H1 (cell line): ENCODE measurements at places on chromosomes 2 and 18. TPM values are rescaled to one million over a fixed set of nuclear protein-coding genes. Genes with fewer than 3 reads are reported as not detected.

- H3K27me3 ChIP-seq: no peaks in the 10 kb centered on the region
- no peaks in the 10 kb centered on the region for H3K4me1 ChIP-seq
- no peak overlapping the region for H3K4me3 ChIP-seq
- H3K36me3 ChIP-seq: no peaks in the 10 kb centered on the region
- no peak overlapping the region for H3K27ac ChIP-seq
These were observed 212.4 kb upstream of the HNRNPA3 start for GRCh38 chr2:177000061-177000714.

FEV gene
- total RNA-seq: not detected in 2 replicates

- no peaks in the 10 kb centered on the region for H3K27me3 ChIP-seq
- H3K36me3 ChIP-seq: no peaks in the 10 kb centered on the region
- H3K4me3 ChIP-seq: no peak overlapping the region
- H3K27ac ChIP-seq: no peak overlapping the region
These were observed 296.9 kb upstream of the TRIB2 start for GRCh38 chr2:12419803-12420202.

GRCh38 chr2:26503231-26503880, 25.4 kb upstream of the OTOF start:
- no peak overlapping the region for H3K27ac ChIP-seq
- H3K36me3 ChIP-seq: no peaks in the 10 kb centered on the region
- peak overlapping the region; percentile 65 for H3K4me3 ChIP-seq
- peaks cover 5% of the 10 kb centered on the region; the same call in 1 of the 2 replicates for H3K4me1 ChIP-seq

SPAG16 gene
- total RNA-seq: 14.7 and 14.9 TPM in 2 replicates

DNA sequence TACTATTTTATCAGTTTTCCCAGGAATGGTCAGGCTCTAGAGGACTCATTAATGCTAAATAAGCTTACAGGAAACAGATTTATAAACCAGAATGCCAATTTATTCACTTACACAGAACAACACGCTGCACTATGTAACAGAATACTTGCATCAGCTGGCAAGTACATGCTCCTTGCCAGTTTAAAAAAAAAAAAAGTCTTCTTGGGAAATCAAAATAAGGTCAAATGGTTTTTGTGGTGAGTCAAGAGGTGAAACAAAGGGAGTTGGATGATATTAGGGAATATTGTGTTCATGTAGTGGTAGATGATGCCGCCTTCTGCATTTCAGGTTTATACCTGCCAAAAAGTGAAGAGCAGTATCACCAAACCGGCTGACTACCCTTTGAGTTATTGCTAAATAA, 1322.1 kb upstream of the ZEB2 start:
- H3K27ac ChIP-seq: no peak overlapping the region
- no peak for DNase-seq
- no peaks in the 10 kb centered on the region for H3K4me1 ChIP-seq
- no peak overlapping the region for H3K4me3 ChIP-seq
- no peaks in the 10 kb centered on the region for H3K27me3 ChIP-seq

- no peak for DNase-seq
- H3K36me3 ChIP-seq: no peaks in the 10 kb centered on the region
- no peak overlapping the region for H3K27ac ChIP-seq
- no peak overlapping the region for H3K4me3 ChIP-seq
- no peaks in the 10 kb centered on the region for H3K27me3 ChIP-seq
These were observed 302.0 kb upstream of the RND3 start for GRCh38 chr2:150789376-150789905.

- H3K4me3 ChIP-seq: no peak overlapping the region
- DNase-seq: no peak
- no peak overlapping the region for H3K27ac ChIP-seq
- no peaks in the 10 kb centered on the region for H3K36me3 ChIP-seq
These were observed 256.7 kb downstream of the DCDC2C start for GRCh38 chr2:3960106-3960505.

DNA sequence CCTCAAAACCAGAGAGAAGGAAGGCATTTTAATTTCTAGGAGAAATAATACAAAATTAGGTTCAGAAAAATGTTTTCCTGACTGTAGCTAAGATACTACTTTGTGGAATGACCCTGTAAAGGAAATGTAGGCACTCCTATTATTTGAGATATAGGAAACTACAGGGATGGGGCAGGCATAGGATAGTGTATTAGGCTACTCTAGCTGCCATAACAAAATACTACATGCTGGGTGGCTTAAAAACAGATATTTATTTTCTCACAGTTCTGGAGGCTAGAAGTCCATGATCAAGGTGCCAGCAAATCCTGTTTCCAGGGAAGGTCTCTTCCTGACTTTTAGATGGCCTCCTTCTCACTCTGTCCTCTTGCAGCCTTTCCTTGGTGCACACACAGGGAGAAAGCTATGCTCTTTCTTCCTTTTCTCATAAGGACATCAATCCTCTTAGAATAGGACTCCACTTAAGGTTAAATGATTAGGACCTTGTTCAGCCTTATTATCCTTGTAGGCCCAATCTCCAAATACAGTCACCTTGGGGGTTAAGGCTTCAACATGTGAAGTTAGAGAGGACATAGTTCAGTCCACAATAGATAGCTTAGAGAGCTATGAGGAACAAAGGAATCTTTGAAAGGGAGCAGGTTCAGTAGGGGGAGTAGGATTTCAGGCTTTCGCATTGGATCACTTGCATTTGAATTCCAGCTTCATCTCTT, 14.0 kb upstream of the CAVIN2 start:
- H3K27me3 ChIP-seq: no peaks in the 10 kb centered on the region
- H3K4me1 ChIP-seq: no peaks in the 10 kb centered on the region
- H3K27ac ChIP-seq: no peak overlapping the region
- no peaks in the 10 kb centered on the region for H3K36me3 ChIP-seq
